ENCODE measurements at places on chromosomes 6 and 20.

GRCh38 chr6:112234601-112235000 is 19.8 kb downstream of the LAMA4 start:
- DNase-seq, result no peak

- no peak for DNase-seq
Observed at GRCh38 chr6:157056275-157056674, 267.0 kb downstream of the TMEM242 start.

GRCh38 chr6:73699676-73700459 is 3.9 kb downstream of the CD109 start:
- DNase-seq, result no peak

- no peak for DNase-seq
Observed at GRCh38 chr6:7697432-7697819, 28.5 kb upstream of the BMP6 start.

DNA sequence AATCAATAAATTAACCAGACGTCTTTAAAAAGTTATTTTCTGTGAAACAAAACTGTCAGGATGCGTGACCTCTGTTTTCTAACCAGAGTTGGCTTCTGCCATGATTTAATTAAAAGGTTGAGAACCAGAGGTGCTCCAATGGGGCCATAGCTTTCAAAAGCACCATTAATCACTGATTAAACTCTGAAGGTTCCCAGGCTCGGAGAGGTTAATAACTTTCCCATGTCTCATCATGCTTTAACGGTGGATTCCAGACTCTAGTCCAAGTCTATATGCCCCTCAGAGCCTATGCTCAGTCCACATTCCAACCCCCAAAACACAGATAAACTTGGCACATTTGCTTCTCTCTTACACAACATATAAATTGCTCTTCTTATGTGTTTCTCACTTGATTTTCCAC is 95.5 kb downstream of the SNAP91 start:
- DNase-seq, result no peak

DNA sequence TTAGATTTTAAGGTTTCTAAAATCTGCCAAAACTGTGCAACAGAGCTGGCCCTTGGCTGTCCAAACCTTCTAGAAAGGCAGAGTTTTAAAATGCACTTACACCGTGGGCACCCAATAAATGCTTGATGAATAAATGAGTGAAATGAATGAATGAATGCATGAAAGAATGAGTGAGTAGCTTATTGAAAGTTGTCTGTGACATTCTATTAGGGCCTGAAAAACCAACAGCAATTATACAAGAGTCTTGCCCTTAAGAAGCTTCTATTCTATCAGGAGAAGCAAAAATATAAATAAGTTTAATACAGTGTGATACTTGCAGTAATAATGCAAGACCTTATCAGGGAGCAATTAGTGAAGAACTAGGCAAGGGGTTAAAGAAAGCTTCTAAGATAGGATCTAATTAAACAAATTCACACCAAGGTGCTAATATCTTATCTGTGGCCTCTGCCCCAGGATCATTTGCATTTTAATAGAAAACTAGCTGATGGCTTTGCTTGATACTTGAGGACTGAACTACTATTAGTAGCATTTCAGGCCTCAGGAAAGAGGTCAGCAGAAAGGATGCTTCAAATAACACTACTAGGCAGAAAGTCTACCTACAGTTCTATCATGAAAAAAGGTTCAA is 230.7 kb downstream of the GMPR start:
- DNase-seq, result no peak

- DNase-seq, result no peak
Observed at GRCh38 chr20:48203252-48203651, 418.0 kb upstream of the SULF2 start.

DNA sequence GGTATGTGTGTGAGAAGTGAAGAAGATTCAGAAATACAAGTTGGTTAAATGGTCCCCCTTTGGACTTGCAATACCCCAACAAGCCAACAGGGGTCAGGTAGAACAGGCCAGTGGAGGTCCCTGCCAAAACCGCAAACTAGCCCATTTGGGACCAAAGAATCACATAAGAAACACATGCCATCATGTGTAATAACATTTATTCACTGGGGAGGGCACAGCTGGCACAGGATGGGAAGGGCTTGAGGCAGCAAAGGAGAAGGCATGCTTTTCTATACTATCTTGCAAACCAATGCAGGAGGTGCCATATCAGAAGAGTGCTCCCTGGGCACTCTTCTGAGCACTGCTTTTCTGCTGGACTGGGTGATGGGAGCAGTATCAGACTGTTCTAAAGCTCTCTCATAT is 116.1 kb upstream of the TRAF3IP2 start:
- peak; percentile 39 for DNase-seq

DNA sequence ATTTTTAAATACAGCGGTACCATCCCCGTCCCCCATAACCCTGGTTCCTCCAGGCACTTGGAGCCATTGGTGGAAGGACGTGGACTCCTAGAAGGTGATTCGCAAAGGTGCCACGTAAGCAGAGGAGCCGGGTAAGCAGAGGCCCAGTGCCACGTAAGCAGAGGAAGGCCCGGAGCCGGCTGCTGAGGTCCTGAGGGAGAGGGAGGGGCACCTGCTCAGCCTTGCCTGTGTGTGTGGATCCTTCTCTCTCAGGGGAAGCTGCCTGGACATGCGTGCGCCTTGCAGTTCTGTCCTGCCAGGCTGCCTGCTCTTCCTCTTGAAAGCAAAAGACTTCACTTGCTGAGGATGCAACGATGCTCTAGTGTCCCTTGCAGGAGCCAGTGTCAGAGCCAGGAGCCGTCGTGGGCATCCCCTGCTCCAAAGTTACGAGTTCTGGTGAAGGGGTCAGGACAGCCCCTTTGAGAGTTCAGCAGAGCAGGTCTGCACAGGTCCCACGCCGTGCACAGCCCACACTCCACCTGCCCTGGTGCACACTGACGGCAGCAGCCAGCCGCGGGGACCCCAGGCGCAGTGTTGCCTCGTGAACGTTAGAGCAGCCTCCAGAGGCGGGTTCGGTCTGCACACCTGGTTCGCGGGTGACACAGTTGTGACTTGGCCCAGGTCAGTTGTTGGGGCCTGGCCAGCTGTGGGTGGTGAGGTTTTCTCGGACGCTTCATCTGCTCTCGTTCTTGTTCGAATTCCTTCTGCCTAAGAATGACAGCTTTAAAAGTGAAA is 1.9 kb upstream of the NKAIN4 start:
- no peak for DNase-seq

DNA sequence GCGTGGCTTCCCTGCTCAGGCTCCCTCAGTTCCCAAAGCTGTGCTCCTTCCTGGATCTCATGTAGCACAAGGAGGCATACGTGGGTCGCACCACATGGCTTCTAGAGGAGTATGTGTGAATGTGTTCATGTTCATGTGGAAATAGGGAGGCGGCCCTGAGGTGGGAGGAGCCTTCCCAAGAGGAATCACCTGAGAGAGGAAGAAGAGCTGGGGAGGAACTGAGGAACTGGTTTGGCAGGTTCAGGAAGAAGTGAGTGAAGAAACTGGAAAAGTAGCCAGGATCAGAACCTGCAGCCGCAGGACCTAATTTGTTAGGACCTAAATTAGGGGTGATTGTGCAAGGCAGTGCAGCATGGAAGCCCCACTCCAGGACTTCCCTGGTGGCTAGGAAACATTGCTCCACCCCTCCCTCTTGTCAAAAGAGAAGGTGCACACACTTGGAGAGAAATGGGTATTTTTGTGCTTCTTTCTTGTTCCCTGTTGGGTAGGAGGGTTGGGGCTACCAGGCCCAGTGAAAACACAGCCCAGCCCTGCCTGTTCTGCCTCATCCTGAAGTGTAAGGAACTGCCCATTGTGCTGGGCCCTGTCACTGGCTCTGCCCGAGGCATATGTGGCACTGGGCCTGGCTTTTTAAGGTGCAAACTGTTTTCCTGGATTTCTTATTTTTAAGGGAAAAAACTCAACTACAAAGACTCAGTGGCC is 20.7 kb downstream of the SYNJ2 start:
- DNase-seq, result peak; percentile 90

GRCh38 chr20:14199111-14199510 is 138.3 kb downstream of the FLRT3 start:
- no peak for DNase-seq

GRCh38 chr6:88045521-88046136 is 2.0 kb upstream of the SPACA1 start:
- DNase-seq, result no peak

DNA sequence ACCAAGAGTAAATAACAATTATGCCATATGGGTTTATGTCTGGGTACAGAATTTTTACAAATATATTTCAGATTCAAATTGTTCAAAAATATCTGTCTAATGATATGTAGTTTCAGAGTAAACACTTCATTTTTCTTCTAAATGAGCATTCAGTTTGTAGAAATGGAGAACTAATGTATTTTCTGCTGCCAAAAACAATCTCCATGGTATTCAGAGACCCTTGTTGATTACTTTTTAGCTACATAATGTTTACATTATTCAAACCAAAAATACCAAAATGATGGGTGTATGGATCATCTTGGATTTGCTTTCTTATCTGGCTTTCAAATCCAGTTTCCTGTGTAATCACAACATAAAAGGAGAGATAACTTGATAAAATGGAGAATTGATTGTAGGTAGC is 576.0 kb upstream of the CDH4 start:
- no peak for DNase-seq

DNA sequence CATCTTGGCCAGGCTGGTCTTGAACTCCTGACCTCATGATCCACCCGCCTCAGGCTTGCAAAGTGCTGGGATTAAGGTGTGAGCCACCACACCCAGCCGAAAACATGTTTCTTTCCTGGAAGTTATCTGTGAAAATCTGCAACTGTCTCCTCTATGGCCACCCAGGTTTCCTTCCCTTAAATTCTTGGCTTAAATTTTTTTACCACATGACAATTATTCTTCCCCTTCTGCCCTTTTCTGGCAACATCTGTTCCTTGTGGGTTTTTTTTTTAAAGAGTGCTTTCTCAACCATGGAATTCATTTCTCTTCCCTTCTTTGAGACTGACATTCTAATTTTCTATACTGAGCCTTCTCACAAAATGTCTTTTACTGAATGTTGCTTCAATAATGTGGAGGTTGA is 59.6 kb downstream of the DOK5 start:
- DNase-seq, result no peak

DNA sequence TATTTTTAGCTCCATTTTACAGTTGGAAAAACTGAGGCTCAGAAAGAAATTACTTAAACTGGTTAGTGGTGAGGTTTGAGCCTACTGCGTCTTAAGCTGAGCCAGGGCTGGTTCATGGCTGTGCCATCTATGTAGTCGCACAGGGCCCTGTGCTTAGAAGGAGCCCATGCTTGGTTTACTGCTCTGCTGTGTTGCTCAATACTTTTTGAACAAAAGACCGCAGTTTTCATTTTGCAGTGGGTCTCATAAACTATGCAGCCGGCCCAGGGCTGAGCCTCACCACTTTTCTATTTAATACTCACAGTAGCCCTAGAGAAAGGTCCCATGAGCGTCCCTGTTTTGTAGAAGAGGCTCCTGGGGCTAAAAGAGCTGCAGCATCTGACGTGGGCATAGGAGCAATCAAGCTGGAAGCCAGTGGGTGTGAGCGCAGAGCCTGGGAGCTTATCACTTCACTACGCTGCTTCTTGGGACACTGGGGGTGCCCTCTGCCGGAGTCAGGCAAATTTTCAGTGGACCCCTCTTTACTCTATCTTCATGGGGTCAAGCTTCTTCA is 501 bp downstream of the SIRPB2 start:
- no peak for DNase-seq

- DNase-seq, result no peak
Observed at GRCh38 chr20:54085910-54086309, 15.5 kb upstream of the BCAS1 start.

- DNase-seq, result no peak
Observed at GRCh38 chr6:104689551-104690205, 170.0 kb downstream of the HACE1 start.

GRCh38 chr6:20229881-20230280 is 17.6 kb upstream of the MBOAT1 start:
- DNase-seq, result no peak

GRCh38 chr6:167405778-167406532 is 81.1 kb downstream of the TTLL2 start:
- no peak for DNase-seq

GRCh38 chr6:132161283-132161682 is 210.1 kb upstream of the CCN2 start:
- DNase-seq, result peak; percentile 54

GRCh38 chr6:2665146-2666070 is 85.3 kb downstream of the MYLK4 start:
- no peak for DNase-seq

DNA sequence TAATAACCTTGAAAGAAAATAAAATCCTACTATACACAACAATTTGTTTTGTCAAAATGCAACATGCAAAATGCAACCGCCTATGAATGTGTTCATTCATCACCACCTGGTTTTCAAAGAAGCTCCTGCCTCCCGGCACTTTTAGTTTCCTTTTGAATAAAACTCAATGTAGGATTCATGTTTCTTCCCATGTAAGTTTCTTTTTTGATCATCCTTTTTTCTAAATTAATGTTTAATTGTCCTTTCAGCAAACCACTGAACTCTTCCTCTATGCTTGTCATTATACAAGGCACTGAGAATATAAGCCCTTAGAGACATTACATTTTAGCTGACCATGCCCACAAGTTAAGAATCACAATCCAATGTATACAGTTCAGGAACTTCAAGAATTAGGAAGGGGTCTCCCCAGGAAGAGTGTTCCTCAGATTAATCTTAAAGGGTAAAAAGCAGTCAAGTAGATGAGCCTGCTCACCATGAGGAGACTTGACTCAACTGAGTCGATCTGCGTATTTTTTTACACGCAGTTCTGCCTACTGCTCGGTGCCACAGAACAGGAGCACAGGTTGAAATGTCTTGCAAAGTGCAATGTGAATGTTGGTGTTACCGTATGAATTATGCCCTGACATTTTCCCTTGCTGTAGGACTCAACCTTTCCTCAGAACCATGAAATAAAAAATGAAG is 7.2 kb upstream of the THEMIS start:
- DNase-seq, result no peak

DNA sequence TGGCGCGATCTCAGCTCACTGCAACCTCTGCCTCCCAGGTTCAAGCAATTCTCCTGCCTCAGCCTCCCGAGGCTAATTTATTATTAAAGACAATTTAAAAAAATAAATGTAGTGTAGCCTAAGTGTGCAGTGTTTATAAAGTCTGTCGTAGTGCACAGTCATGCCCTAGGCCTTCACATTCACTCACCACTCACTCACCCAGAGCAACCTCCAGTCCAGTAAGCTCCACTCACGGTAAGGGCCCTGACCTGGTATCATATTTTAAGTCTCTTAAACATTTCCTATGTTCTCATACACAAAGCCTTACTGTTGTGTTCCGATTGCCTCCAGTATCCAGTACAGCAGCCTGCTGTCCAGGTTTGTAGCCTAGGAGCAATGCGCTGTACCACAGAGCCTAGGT is 168.2 kb upstream of the FOXQ1 start:
- DNase-seq, result no peak
